NCI-H1105 (cell line): ENCODE measurements at places on chromosomes 2 and 18.

DNA sequence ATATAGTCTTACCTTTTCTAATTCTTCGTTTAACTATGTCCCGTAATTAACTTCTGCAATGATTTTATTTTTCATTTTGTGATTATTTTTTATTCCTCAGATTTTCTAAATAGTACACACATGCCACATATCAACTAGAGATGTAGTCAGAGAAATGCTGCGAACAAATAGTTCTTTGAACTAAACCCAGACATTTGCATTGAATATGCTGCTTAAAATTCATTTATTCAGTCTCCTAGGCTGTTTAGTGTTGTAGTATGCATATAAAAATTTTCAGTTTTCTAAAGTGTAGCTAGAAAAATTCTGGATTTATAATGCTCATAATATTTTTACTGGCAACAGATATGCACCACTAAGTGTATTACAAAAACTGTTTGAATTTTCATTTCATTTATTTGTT lies 68.9 kb upstream of the SLC38A11 start:
- DNase-seq = no peak

DNA sequence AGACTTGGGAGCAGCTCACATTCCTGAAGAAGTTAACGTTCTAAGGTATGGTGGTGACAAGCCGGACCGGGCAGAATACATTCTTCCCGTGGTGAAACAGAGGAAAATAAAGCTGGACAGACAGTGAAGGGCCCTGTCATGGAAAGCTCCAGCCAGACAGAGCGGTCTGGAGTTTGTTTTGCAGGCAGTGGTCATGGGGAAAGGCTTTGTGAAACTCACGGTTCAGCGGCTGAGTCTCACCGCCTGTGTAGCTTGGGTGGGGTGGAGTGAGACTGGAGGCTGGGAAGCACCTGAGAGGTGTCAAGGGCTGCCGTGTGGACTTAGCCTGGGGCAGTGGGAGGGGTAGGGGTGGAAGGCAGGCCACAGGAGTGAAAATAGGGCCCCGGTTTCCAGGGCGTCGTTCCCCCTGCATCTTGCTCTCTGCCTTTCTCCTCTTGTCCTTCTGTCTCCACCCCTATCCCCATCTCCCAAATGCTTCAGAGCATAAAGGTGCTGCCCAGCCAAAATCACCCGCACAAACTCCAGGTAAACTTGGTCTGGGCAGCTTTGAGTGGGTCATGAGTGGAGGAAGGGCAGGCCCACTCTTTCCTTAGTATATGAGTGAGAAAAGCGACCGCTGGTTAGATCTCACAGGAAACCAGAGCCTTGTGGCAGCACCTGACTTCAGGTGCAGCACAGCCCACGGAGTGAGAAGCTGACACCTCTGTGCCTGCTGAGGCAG lies 11.4 kb upstream of the SLC20A1 start:
- no peak for DNase-seq

DNA sequence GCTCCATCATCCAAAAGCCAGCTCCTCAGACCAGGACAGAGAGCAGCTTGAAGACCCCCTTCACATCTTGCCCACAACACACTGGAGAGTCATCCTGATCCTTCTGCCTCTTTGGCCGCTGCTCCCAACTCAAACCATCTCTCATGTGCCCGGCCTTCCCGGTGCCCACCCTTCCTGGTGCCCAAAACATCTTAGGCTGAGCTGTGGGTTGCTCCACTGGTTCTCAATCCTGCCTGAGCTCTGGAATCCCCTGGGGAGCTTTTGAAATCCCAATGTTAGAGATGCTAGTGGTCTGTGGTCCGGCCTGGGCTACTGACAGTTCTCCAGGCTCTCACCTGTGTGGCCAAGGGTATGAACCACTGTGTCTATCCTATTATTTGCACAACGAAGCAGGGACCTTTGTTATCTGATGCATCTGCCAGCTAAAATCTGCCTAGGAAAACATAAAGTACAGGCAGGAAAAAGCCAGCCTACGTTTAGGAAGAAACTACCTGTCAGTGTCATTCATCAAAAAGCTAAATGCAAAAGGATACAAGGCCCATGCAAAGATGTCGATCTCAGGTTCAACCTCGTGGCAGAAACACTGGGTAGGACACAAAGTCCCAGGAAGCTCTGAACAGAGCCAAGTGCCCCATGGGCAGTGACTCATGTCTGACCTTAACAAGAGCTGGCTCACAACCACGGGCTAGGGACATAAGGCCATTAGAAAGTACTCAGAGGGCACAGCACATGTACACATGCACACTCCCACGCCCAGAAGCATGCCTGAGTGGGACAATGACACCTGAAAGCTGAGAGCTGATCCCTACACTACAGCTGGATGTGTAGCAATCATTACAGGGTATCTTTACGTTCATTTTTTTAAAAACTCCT lies 30.8 kb downstream of the TBC1D8 start:
- DNase-seq = no peak

DNA sequence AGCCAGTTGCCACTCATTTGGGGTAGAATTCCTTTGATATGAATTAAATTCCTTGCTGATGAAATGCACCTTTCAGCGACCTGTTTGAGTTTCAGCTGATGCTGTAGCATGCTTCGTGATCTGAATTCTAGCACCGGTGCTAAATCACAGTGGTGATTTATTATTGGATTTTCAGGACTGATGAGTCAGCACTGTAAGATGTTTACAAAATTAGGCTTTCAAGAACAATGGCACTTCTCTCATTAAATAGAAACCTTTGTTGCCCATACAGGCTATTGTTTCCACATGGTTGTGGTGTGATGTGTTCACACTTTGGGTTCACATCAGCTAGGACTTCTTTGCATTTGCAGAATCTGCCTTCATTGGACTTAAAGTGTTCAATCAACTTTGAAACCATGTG lies 687.7 kb downstream of the ARHGAP15 start:
- DNase-seq = no peak

DNA sequence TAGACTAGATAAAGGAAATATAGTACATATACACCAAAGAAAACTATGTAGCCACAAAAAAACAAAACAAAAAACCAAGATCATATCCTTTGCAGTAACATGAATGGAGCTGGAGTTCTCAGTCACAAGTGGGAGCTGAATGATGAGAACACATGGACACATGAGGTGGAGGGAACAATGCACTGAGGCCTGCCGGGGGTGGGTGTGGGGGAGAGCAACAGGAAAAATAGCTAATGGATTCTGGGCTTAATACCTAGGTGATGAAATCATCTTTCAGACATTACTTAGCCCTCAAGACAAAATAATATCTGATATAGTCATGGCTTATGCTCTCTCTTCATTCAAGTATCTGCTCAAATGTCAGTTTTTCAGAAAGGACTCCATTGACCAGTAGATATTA lies 930.6 kb downstream of the LRP1B start:
- DNase-seq = no peak

DNA sequence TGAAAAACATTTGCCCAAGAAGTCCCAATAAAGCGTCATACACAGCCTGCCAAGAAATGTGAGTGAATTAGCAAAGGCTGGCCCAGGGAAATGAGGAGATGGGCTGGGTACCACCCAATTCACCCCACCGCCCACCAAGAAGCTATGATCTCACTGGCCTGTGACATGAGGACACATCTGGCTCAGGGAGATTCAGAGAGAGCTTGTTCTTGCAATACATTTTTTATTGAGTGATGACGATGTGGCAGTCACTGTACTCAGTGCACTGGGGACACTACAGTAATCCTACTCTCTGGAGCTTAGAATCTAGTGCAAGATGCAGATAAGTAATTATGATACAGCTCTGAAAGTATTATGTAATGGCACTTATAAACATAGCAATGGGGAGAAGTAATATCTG lies 64.6 kb upstream of the IGFBP2 start:
- no peak for DNase-seq

- DNase-seq = no peak
Observed at GRCh38 chr2:227772197-227772661, 26.5 kb downstream of the SCYGR8 start.

- DNase-seq = no peak
Observed at GRCh38 chr2:239498981-239499634, 98.3 kb upstream of the HDAC4 start.

- no peak for DNase-seq
Observed at GRCh38 chr18:58525517-58525916, 103.4 kb downstream of the ALPK2 start.

DNA sequence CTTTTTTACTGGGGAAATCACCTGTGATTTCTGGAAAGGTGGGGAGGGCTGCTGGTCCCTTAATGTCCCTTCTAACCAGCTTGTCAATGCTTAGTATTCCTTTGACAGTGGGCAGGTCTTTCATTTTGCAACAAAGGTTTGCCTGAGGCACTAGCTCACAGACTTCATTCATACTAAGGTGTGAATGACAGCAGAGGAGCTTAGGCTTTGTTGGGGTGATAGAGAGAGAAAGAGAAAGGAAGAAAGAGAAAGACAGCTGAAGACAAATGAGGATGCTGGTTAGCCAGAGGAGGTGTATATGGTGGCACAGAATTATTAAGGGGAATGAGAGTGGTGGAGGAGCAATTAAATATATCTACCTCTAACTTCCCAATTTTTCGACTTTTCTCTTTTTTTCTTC lies 28.9 kb upstream of the GTF2A1L start:
- DNase-seq = no peak

GRCh38 chr2:195595825-195596224 lies 61.2 kb upstream of the SLC39A10 start:
- DNase-seq = no peak

GRCh38 chr2:117770730-117771129 lies 43.8 kb upstream of the DDX18 start:
- no peak for DNase-seq

GRCh38 chr2:19478409-19478808 lies 120.0 kb upstream of the OSR1 start:
- no peak for DNase-seq

- no peak for DNase-seq
Observed at GRCh38 chr2:113376913-113377445, 60.5 kb upstream of the ZNG1B start.

- no peak for DNase-seq
Observed at GRCh38 chr2:128288781-128289180, 29.9 kb downstream of the HS6ST1 start.

DNA sequence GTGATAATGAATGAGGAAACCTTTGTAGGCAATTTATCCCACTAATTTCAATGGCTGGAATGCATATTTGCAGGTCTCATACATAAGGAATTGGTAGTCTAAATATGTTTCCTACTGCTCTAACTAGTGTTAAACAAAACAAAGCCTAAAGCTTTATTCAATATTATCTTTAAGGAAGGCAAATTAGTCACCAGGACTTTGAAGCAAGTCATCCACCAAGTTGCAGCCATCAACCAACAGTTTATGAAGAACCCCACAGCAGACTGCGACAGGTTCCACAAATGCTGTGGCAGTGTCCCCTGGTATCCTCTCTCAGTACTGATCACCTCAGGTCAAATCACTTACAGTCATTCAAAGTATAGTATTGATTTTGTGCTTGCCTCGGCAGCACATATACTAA lies 181.5 kb upstream of the ZFP36L2 start:
- DNase-seq = no peak

DNA sequence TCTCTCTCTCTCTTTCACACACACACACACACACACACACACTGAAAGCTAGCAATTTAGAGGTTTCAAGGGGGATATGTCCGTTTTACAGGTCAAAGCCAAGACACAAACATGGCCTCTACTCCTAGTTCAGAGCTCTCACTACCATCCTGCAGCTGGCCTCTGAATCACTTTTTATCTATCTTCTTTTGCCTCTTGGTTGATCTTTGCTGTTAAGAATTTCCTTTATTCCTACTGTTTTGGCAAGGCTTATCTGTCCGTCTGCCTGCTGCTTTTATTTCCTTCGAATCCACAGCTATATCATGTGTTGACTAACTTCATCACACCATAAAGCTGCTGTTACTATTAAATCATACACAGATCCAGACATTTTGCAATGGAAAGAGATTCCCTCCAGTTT lies 543.0 kb downstream of the PLCL1 start:
- no peak for DNase-seq

- DNase-seq = no peak
Observed at GRCh38 chr2:8494151-8494550, 187.7 kb upstream of the ID2 start.

GRCh38 chr18:5556310-5556974 lies 12.6 kb upstream of the EPB41L3 start:
- no peak for DNase-seq

GRCh38 chr2:84472856-84473565 lies 13.9 kb upstream of the SUCLG1 start:
- DNase-seq = no peak
